Activated gamma-delta T cell (primary cell): ENCODE measurements at places on chromosomes 16 and 17.

GRCh38 chr17:70242781-70243437 lies 73.6 kb downstream of the KCNJ2 start:
- no peak for DNase-seq

- DNase-seq: no peak
These were observed 549.0 kb downstream of the HS3ST4 start for GRCh38 chr16:26240807-26241206.

DNA sequence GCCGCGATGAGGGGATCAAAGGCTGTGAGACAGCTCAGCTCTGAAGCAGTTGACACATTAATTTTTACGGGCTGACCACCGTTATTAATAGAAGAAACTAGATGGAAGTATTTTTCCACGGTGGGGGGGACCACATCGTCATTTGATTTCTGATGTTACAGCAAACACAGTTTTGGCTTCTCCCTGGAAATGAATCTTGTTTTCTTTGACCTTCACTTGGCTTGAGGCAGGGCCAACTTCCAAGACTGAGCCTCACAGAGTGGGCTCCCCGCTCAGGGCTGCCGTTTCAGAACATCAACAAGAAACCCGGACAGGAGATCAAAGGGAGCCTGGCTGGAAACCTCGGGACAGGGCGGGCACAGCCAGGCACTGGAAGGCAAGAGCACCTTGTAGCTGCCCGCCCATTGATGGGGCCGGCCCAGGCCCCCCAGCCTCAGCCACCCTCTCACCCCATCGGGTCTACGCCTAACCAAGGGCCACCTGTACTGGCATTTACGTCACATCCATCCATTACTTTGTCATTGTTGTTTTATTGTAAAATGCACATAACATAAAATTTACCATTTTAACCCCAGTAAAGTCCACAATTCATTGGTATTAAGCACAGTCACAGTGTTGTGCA lies 124.6 kb downstream of the C16orf95 start:
- no peak for DNase-seq

GRCh38 chr16:71526111-71526631 lies at the start of gene CHST4:
Gene CHST4, plus strand, starts transcription at chr16:71526426. Its CDS starts 10,252 bp downstream, at chr16:71536678.
- DNase-seq: no peak

- no peak for DNase-seq
These were observed 101.4 kb downstream of the TNFRSF13B start for GRCh38 chr17:16870253-16871245.

GRCh38 chr17:40922239-40922638 lies 15.2 kb downstream of the KRT23 start:
- no peak for DNase-seq

DNA sequence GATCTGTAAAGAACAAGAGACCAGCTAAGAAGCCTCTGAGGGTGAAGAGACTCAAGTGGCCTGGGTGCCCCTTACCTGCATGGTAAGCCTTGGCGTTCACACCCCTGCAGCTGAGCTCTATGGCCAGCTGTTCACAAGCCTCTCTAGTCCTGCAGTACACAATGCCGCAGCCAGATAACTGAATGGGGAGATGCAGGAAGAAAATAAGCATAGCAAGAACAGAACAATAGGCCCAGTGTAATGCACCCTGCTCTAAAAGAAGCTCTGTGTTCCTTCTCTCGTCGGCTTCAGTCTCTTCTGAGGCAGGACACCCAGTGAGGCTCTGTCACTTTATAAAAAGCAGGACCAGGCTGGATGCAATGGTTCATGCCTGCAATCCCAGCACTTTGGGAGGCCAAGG lies 5.4 kb downstream of the RECQL5 start:
- no peak for DNase-seq

GRCh38 chr16:57184887-57185445 lies 873 bp downstream of the PSME3IP1 start:
- DNase-seq: no peak

GRCh38 chr16:51839727-51840462 lies 688.8 kb upstream of the SALL1 start:
- DNase-seq: no peak

DNA sequence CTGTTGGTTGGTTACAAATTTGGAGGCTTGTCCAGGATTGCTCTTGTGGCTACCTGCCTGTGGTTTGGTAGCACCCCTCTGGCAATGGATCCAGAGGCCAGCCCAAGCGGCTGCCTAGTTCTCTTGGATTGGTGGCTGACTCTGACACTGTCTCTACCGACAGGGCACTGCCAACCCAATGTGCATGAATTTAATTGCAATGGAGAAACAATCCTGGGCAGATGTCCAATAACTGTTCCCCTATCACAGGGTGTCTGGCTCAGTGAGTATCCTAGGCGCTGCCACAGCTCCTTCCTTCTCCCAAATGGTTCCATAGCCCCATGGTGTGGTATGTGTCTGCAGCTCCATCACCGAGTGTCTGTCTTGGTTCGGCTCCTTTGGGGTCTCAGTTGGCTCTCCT lies 19.5 kb downstream of the N4BP1 start:
- DNase-seq: no peak

DNA sequence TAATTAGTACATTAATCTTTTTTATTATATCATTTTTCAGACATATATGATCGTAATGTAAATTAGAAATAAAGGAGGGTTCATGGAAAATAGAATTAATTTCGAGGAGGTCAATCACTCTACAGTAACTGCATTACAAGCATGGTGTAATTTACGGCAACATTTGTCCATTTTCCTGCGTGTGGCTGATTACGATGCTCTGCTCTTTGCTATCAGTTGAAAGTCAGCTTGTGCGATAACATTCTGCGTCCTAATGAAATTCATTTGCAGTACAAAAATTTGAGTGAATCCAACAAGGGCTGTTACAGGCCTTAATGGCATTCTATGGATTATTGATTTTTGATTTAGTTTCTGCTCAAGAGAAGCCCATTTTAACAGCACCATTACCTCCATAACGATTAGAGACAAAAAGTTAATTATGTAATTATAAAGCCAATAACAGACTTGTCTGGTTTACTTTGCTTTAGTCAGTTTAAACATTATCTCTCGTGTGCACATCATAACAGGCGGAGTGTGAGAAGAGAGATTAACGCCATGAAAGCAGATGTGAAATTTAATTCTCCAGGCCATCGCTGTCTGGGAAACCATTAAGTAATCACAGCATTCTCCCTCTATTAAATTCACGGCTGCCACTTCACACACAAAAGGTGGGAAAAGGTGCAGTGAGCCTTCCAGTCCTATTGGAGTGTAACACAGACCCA lies 256.4 kb upstream of the IRX3 start:
- no peak for DNase-seq

GRCh38 chr16:30660424-30661261 lies 2.4 kb downstream of the FBRS start:
- no peak for DNase-seq

GRCh38 chr17:7283471-7284216 lies 2.1 kb downstream of the SLC2A4 start:
- no peak for DNase-seq

DNA sequence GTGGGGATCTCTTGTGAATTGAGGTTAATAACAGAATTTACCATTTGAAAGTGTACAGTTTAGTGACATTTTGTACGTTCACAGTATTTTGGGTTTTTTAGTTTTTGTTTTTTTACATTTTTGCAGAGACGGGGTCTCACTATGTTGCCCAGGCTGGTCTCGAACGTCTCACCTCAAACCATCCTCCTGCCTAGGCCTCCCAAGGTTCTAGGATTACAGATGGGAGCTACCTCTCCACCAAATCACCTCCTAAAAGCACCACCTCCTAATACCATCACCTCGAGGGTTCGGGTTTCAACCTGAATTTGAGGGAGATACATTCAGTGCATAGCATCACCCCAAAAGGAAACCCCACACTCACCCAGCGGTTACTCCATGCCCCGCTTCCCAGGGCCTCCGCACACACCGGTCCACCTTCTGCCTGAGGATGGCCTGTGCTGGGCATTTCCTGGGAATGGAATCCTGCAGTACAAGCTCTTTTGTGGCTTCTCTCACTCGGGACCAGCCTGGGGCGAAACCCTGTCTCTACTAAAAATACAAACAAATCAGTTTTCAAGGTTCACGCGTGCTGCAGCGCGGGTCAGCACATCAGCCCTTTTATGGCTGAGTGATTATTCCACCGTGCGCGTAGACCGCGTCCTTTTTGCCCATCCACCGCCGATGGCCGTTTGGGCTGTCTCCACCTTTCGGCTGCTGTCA lies 182.7 kb upstream of the CIBAR2 start:
- DNase-seq: no peak
